Stimulated activated CD8-positive, alpha-beta memory T cell treated with anti-CD3 and anti-CD28 coated beads, Interleukin-4, amount 100 ng/mL, for 1 hour (primary cell): ENCODE measurements at places on chromosomes 5 and 9.

GRCh38 chr9:109912082-109912582, 132.1 kb downstream of the PALM2AKAP2 start:
- no peak for DNase-seq

DNA sequence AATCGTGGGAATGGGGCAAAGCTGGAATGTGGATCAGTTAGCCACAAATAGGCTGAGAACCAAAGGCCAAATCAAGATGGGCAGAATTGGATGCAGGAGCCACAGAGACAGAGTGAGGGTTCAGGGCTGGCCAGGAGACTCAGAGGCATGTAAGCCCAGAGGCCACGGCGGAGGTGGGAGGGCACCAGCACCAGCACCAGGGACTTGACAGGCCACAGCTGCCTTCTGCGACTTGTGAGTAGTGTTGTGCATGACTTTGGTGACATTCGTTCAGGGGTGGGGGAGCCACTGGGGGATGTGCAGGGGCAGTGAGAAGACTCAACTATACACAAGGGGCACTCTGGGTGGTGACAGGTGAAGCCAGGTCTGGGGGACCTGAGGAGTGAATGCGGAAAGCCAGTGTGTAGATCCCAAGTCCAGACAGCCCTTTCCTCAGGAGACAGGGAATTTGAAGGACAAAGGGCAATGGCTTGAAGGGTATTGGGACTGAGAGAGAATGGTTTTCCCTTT, 53.2 kb downstream of the TMOD1 start:
- DNase-seq = no peak

DNA sequence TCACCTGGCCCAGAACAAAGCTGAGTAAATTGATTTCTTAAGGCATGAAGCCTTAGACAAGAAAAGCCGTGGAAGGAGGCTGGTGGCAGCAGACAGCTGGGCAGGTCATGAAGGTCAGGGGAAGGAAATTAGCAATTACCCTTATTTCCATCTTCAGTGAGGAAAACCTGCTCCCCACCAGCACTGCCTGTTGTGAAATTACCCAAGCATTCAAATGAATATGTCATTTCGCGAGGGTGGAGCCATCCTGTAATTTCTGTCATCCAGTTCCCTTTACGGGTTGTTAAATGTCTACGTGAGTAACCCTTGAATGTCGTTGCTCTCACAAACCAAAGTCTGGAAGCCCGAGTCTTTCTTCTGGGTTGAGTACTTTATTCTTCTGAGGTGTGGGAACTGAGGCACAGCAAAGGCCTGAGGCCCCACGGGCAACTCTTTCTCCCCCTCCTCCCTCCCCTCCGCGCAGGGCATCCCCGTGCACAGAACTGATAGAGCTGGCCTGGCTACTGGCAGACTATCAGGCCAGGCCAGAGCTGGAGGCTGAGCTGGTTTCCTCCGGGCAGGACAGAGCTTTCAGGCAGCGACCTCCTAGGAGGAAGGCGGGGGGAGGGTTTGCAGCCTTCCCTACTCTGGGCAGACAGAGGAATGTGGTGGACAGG, 22.0 kb upstream of the AK3 start:
- no peak for DNase-seq

- no peak for DNase-seq
Measured at GRCh38 chr9:21174671-21175070, 8.2 kb upstream of the IFNA21 start.

- no peak for DNase-seq
Measured at GRCh38 chr9:80204054-80204453, 632.3 kb downstream of the TLE4 start.

GRCh38 chr9:108743901-108744371, 111.8 kb downstream of the ACTL7B start:
- no peak for DNase-seq
